ENCODE measurements at places on chromosomes 5 and 9. TPM values are rescaled to one million over a fixed set of nuclear protein-coding genes. Genes with fewer than 3 reads are reported as not detected.

MSMP gene
- not detected for total RNA-seq

ADAM19 gene
- 24.0 TPM for total RNA-seq

STKLD1 gene
- total RNA-seq: 0.37 TPM

NIM1K gene
- 0.68 TPM for total RNA-seq

FBP1 gene
- total RNA-seq: 3.8 TPM

GRCh38 chr9:34185778-34186551 is 7.1 kb downstream of the UBAP1 start:
- DNase-seq: peak; percentile 79

DNA sequence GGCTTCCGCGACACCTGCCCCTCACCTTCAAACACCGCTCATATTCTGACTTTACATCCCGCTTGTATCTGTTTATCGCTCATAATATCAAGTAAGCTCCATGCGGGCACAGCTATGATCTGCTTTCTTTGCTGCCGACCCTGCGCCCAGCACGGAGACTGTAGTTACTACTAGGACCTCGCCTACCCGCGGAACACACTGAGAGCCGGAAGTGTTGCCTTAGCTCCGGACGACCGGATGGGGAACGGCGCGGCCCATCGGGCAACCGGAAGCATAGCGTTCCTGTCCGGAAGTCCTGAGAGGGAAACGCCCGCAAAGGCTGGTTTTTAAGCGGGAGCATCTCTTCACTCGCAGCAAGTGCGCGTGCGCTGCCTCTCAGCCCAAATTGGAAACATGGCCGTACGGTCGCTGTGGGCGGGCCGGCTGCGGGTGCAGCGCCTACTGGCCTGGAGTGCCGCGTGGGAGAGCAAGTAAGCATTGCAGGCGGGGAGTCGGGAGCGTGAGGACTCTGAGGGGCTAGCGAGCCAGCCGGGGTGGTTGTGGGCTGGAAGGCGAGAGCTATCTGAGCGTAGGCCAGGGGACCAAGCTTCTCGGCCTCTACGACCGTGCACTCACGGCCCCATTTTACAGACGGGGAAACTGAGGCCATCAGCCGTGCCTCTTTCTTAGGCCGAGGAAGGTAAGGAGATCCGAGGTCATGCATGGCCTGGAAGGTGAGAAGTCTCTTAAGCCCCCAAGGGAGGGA is at the start of gene GRPEL2:
Gene GRPEL2, plus strand, starts transcription at position 353 of the 745 bp plus-strand sequence. Its CDS starts 41 bp downstream, at position 394.
- DNase-seq: peak; percentile 98

DNA sequence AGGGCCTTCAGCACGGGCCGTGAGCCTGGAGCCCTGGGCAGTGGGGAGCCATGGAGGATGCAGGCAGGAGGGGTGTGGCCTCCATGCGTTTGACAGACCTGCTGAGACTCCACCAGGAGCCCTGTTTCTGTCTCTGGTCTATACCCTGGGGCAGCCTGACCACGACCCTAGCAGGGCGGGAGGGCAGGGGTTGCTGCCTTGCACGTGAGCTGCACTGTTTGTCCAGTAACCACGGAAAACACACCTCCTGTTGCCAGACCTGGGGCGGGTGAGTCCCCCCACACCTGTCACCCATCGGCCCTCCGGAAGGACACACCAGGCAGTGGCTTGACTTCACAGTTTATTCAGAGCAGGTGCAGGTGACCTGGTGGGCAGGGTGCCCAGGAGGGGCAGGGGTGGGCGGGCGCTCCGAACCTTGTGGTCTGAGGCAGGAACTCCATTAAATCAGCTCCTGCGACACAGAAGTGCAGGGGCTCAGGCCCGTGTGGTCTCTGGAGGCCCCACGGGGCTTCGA is 3.9 kb downstream of the LCN8 start:
- DNase-seq: no peak

- no peak for DNase-seq
These were observed 48.2 kb downstream of the ADAMTS12 start for GRCh38 chr5:33843579-33843978.

DNA sequence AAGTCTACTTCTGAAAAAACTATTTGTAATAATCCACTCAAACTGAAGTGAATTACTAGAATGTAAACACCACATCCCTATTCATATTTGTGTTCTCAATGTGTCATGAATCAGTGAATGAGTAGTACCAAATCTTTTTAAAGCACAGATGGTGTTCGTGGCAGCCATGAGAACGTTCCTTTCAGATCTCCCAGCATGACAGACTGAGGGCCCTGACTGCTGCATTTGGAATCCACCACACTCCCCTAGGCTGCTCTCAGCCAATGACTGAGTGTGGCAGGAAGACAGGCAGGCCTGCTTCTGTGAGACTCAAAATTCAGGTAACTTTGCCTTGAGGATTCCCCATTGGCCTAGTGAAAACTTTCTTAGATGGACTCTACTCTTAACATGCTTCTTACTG is 10.9 kb upstream of the JMY start:
- DNase-seq: no peak

- no peak for DNase-seq
These were observed 1143.8 kb upstream of the DMAC1 start for GRCh38 chr9:8943392-8943791.

- no peak for DNase-seq
These were observed 405.4 kb downstream of the ZSWIM6 start for GRCh38 chr5:61737301-61737963.

Data from right cardiac atrium (tissue), 5 donors.